ENCODE measurements at places on chromosomes 7 and 10. TPM values are rescaled to one million over a fixed set of nuclear protein-coding genes. Genes with fewer than 3 reads are reported as not detected.

TMEM273 gene
- not detected for total RNA-seq

RBM20 gene
- total RNA-seq = 0.46 TPM

NCAPG2 gene
- total RNA-seq = 34.2 TPM

SEMA3E gene
- 3.6 TPM for total RNA-seq

TMEM176A gene
- not detected for total RNA-seq

ZWINT gene
- total RNA-seq = 170 TPM

CDK13 gene
- 49.3 TPM for total RNA-seq

CALY gene
- not detected for total RNA-seq

OR9A2 gene
- not detected for total RNA-seq

AASS gene
- 18.9 TPM for total RNA-seq

OIT3 gene
- not detected for total RNA-seq

All from A172 (cell line).